GM12878 (cell line): ENCODE measurements at places on chromosomes 16 and 17. TPM values are rescaled to one million over a fixed set of nuclear protein-coding genes. Genes with fewer than 3 reads are reported as not detected.

CBFA2T3 gene
- polyA plus RNA-seq: 14.2 and 14.9 TPM in 2 replicates

EFNB3 gene
- not detected in 2 replicates for polyA plus RNA-seq

DPEP3 gene
- polyA plus RNA-seq: not detected in 2 replicates

TRIM47 gene
- polyA plus RNA-seq: 9.0 and 9.7 TPM in 2 replicates

SLC2A4 gene
- polyA plus RNA-seq: not detected in 2 replicates

MT4 gene
- polyA plus RNA-seq: not detected in 2 replicates

KCTD13 gene
- 12.1 and 14.5 TPM in 2 replicates for polyA plus RNA-seq

SLC6A2 gene
- not detected in 2 replicates for polyA plus RNA-seq

ELMO3 gene
- polyA plus RNA-seq: 0.64 and 0.68 TPM in 2 replicates

TMEM106A gene
- 8.8 and 10.3 TPM in 2 replicates for polyA plus RNA-seq

FUS gene
- 390 and 437 TPM in 2 replicates for polyA plus RNA-seq

ZFP90 gene
- 12.6 and 12.9 TPM in 2 replicates for polyA plus RNA-seq

- no peak for DNase-seq
Measured at GRCh38 chr16:29700253-29700987, 21.4 kb downstream of the QPRT start.

DNA sequence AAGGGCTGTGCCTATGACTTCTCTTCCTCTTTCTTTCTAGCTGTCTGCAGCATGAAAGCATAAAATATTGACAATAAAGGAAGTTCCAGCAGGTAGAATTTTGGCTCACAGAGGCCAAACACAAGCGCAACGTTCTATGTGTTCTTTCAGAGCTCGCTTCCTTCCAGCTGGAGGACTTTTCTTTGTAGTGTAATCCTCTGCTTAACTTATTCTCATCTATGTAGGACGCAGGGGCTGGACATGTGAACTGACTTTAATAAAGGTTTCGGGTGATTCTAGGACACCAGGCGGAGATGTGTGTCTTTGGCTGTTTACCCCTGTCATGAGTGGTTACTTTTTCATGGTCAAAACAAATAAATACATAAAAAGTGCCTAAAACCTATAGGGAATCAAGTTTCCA, 191.5 kb upstream of the MAF start:
- no peak for DNase-seq

DNA sequence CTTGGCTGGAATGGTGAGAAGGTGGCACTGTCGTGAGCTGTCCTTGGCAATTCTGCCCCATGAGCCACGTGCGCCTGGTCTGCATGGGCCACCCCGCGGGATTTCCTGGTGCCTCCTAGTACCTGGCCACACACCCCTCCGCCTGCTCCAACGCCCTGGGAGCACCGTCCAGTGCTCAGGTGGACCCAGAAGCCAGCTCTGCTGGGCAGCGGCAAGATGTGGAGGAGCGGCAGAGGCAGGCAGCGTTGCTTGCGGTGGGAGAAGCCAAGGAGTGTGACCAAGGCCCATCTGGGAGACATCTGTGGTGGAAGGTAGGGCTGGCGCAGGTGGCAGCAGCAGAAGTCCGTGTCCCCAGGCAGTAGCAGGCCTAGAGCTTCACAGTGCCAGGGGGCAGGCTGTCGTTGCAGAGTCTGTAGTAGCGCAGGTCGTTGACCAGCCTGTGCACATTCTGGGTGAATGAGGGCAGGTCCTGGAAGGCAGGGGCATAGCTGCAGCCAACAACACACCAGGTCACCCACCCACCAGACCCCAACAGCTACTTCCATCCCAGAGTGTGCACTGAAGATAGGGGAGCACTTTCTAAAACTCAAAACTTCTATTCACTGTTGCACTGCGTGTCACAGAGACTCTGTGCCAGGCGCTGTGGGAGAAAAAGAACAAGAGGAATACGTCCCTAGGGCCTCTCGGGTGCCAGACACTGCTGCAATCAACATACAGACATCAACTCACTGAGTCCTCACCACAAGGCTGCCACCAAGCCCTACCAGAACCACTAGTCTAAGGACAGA, 34.9 kb upstream of the GSG1L start:
- no peak for DNase-seq

DNA sequence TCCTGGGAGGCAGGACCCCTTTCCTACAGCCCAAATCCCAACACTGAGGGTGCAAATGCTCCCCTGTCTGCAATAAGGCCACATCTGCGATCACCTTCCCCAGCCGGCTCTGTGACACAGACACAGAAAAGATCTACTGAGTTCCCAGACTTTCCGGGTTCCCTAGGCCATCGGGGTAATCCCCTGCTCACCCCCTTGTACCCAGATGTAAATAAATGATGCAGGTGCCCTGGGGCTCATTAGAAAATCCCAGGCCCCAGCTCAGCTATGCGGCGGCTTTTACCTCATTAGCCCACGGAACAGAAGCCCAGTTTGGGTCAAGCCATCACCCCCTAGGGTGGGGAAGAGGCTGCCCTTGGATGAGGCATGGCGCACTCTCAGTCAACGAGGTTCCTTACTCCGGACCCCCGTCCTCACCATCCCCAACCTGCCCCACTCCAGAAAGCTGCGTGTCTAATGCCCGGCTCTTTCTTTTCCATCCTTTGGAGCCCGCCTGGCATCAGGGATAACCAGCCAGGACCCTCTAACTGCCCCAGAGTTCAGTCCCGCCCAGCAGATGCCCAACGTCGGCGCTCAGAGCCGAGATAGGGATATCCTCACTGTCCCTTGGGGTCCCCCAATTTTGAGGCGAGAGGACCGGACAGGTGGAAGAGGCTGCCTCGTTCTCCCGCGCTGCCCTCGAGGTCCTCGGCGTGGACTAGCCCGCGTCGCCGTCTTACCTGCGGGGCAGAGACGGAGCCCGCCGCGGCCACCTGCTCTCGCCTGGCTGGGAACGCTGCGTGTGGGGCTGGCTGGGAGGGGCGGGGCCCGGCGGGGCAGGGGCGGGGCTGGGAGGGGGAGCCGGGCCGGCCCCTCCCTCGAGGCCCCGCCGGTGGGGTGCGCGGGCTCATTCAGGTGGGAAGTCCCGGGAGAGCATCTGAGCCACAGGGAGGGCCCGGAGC, at the start of gene ZNF385C:
ZNF385C (minus strand) TSS at position 783 of the 941 bp plus-strand sequence. CDS start 35,417 bp downstream, outside the sequence.
- no peak for DNase-seq

DNA sequence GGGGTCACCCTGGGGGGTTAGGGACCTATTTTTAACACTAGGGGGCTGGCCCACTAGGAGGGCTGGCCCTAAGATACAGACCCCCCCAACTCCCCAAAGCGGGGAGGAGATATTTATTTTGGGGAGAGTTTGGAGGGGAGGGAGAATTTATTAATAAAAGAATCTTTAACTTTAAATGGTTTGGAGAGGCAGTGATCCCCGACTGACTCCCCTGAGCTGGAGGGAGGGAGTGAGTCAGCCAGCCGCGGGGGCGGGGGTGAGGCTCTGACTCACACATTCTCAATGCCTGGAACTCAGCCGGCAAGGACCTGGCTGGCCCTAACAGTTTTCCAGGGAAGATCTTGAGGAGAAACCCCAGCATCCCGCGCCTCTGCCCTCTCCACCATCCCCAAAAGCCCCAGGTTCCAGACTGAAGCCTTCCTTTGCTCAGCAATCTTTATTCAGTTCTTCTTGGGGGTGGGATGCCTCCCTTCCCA, 1.5 kb downstream of the HCFC1R1 start:
- DNase-seq: no peak

DNA sequence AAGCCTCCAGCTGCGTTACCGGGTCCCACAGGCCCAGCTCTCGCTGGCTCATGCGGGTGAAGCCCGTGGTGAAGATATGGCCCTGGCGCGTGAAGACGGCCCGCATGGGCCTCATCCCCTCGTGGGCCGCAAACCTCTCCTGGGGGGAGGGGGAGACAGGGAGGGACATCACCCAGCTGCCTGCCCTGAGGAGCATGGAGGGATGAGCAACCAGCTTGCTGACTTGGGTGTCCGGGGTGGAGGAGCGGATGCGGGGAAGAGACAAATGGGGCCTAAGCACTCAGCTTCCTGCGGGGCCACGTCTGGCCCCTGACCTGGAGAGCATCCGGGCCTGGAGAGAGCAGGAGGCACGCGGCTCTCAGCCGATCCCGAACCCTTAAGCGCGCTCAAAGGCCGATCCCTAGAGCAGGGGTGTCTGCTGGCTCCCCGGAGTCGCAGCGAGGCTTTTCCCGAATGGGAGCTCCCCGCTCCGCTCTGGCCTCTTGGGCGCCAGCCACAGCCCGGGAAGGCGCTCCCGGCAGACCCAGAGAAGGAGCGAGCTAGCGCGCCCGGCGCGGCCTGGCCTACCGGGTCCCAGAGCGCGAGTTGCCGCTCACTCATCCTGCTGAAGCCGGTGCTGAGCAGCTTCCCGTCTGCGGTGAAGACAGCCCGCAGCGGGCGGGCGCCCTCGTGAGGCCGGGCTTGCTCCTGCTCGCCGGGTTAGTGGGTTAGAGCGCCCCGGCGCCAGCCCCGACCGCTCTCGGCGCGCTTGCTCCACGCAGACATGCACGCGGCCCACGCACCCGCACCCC, 5.0 kb downstream of the CORO6 start:
- DNase-seq: peak; percentile 36

GRCh38 chr16:17273142-17273561, 197.6 kb downstream of the XYLT1 start:
- no peak for DNase-seq

GRCh38 chr17:64084086-64084939, 45.6 kb downstream of the ERN1 start:
- no peak for DNase-seq

GRCh38 chr16:19884611-19885450, at the start of gene GPRC5B:
GPRC5B (minus strand) TSS chr16:19884848; CDS start chr16:19872845, 12,003 bp downstream.
- DNase-seq: no peak

DNA sequence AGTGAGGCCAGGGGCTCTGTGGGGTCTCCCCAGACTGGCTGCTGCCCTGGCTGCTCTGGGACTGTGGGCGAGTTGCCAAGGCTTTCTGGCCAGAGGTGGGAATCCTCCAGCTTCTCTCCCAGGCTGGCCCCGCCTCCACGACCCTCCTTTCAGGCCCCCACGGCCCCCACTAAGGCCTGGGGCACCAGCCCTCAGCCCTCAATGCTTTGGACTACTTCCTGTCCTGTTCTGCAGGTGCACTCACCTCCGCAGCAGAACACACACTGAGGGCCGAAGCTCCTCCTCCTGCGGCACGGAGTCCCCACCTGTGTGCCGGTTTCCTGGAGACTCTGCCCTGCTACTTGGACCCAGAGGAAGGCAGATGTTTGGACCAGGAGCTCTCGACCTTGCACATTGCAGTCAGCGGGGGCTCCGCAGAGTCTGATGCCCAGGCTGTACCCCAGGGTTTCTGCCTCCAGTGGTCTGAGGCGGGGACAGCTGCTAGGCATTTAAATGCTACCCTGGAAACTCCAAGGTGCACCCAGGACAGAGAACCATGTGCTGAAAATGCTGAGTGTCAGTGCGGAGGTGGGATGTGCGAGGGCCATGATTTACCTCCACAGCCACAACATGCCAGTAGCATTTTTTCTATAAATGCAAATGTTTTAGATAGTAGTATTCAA, 223.8 kb downstream of the IRF8 start:
- no peak for DNase-seq

GRCh38 chr16:55045756-55046460, 115.2 kb downstream of the IRX5 start:
- no peak for DNase-seq

DNA sequence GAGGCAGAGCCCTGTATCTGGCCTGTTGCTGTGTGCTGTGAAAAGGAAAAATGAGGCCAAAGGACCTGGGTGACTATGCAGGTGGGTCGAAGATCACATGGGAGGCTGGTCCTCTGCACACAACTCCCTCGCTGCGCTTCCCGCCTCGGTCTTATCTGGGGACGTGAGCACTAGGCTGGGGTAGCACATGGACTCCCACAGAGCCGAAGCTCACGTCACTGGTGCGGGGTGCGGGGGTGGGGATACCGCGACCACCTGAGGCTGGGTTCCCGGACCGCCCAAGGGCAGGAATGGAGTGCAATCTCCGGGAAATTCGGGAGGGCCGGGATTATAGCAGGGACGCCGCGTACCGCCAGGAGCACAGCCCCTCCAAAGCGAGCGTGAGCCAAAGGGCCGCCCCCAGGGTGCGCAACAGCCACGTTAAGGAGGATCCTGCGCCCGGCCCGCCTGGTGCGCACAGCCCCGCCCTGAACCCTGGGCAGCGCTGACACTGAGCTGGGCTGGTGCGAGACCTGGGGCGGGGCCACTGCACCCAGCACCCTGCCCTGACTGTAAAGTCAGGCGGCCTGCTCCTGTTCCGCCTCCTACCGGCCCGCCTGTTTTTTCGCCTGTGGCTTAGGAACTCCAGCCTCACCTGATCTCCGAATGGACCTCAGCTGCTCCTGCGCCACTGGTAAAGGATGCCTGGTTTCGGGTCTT, 4.8 kb downstream of the MT1A start:
- DNase-seq: no peak

- DNase-seq: no peak
Measured at GRCh38 chr17:11551442-11551841, 46.8 kb upstream of the DNAH9 start.

GRCh38 chr16:15445450-15445849, 11.1 kb downstream of the BMERB1 start:
- DNase-seq: no peak

GRCh38 chr16:58211245-58211644, 13.3 kb upstream of the CSNK2A2 start:
- no peak for DNase-seq

GRCh38 chr16:50121278-50121677, 31.8 kb upstream of the TENT4B start:
- DNase-seq: peak; percentile 47

DNA sequence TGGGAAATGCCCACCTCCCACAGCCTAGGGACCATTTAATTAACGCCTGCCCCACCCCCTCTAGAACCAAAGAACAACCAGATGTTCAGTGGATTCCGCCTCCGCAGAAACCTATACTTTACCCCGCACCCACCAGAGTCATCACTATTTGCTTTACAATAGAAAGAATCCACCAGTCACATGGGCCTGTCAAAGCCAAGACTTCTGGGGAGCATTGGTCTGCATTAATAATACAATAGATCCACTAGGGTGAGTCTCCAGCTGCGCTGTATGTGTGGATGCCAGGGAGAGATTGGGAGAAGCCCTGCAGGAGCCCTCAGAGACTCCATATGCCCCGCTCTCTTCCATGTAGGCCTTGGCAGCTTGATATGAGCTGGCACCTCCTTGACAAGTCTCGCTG, 31.3 kb downstream of the CLEC19A start:
- DNase-seq: no peak

- no peak for DNase-seq
Measured at GRCh38 chr16:86533767-86534351, 21.2 kb downstream of the MTHFSD start.
